Stimulated activated CD4-positive, alpha-beta T cell treated with anti-CD3 and anti-CD28 coated beads, Interleukin-1b, Interleukin-23, amount 100 ng/mL, for 48 hours (primary cell): ENCODE measurements at places on chromosomes 11 and 22.

GRCh38 chr11:134566311-134566710, 154.3 kb upstream of the B3GAT1 start:
- no peak for DNase-seq

GRCh38 chr22:45469281-45470073, 33.2 kb upstream of the FBLN1 start:
- DNase-seq = no peak

- DNase-seq = no peak
These were observed 27.9 kb downstream of the GUCY1A2 start for GRCh38 chr11:106990331-106990730.

GRCh38 chr22:42299586-42300258, 29.3 kb upstream of the TCF20 start:
- peak; percentile 27 for DNase-seq

- no peak for DNase-seq
These were observed 40.7 kb downstream of the MOB2 start for GRCh38 chr11:1445741-1446445.

DNA sequence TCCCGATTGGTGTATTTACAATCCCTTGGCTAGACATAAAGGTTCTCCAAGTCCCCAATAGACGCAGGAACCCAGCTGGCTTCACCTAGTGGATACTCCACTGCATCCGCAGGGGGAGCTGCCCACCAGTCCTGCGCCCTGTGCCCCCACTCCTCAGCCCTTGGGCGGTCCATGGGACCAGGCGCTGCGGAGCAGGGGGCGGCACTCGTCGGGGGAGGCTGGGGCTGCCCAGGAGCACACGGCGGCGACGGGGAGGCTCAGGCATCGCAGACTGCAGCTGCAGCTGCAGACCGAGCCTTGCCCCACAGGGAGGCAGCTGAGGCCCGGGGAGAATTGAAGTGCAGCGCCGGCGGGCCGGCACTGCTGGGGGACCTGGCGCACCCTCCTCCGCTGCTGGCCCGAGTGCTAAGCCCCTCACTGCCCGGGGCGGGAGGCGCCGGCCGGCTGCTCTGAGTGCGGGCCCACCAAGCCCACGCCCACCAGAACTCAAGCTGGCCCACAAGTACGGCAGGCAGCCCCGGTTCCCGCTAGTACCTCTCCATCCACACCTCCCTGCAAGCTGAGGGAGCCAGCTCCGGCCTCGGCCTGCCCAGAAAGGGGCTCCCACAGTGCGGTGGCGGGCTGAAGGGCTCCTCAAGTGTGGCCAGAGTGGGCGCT, 12.2 kb upstream of the SIK3 start:
- DNase-seq = no peak

DNA sequence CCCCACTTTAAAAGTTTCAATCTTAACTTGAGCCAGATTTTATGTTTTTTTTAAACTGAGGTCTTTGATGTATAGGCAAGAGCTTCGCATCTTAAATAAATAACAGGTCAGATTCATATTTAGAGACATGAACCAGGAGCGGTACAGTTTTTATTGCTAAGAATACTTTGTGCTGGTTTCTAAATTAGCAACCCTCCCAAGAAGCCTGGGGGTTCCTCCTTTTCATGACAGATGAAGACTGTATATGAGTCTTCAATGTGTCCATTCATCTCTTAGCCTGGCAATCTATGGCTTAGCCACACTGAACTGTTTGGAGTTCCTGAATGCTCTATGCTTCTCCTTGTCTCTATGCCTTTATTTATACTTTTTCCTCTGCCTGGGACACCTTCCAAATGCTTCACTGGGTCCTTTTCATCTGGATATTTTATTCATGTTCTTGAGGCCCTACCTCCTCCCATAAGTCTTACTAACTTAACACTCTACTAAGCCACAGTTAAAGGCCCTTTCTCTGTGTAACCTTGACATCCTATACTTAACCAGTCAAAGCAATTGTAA, 338.6 kb downstream of the INSC start:
- no peak for DNase-seq

- no peak for DNase-seq
These were observed 4.7 kb upstream of the GNAZ start for GRCh38 chr22:23065495-23066122.

DNA sequence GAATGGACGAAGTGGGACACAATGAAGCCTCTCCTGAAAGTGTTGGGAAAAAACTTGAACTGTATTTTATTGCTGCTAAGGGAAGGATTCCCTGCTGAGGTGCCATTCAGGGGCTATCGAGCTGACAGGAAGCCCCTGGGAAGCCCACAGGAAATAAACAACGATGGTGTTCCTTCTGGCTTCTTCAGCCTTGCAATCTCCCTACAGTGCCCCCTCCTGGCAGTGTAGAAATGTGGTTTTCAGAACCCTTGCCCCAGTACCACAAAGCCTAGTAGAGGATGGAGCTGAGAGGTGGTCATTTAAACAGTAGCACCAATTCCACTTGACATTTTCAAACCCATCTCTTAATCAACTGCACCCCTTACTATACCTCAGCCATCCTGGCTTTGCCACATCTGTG, 676.7 kb upstream of the ARHGAP42 start:
- DNase-seq = no peak

- peak; percentile 70 for DNase-seq
These were observed 3.7 kb upstream of the POLD4 start for GRCh38 chr11:67356864-67357561.

GRCh38 chr11:82268627-82269026, 465.0 kb downstream of the FAM181B start:
- no peak for DNase-seq

DNA sequence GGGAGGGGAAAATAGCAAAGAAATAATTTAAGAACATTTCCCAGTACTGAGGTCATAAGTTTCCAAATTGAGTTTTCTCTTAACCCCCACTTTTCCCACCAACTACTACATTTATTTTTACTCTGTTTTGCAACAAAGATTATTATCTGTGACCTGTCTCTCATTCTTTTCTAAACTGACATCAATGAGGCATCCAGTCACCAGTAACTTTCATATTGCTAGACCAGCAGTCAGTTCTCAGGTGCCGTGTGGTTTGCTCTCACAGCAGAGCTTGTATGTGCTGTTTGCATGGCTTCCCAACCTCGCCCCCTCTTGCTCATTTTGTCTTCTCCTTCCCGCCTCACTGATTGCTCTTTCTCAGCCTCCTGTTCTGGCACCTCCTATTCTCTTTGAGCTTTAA, 1091.3 kb downstream of the TBC1D22A start:
- no peak for DNase-seq

- DNase-seq = no peak
These were observed 12.6 kb upstream of the COX8A start for GRCh38 chr11:63961608-63962412.

- no peak for DNase-seq
These were observed 51.5 kb upstream of the CHORDC1 start for GRCh38 chr11:90274362-90274761.

DNA sequence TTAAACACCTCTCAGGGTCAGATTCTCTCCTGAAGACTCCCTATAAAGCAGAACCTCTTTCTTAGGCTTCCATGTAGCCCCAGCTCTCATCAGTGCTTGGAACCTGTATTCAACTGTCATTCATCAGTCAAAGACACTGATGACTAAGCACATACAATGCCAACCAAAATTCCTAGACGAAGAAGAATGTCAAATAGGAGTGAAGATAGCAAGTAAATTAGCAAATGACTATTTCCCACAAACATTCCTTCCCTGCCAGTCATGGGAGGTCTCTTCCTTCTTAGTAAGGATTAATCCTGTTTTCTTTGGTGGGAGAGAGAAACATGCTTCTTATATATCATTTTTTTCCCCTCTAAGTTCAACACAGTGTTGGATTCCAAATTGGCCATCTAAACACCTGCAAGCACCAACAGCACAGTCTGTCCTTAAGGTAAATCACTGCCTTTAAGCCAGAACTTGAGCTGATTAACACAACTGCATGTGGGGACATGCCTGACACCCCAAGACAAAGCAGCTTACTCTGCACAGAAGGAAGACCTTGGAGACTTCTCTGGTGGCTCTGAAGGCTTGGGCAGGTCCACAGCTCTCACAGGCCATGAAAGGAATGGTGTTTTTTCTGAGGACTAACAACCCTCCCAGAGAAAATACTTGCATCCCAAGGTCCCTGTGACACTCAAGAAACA, 47.5 kb upstream of the ME3 start:
- DNase-seq = no peak

GRCh38 chr11:67615728-67616430, 9.1 kb downstream of the NDUFV1 start:
- no peak for DNase-seq

- DNase-seq = no peak
These were observed 348.3 kb upstream of the B3GAT1 start for GRCh38 chr11:134760299-134760698.

- DNase-seq = no peak
These were observed 1.3 kb upstream of the INSC start for GRCh38 chr11:15113381-15113780.

DNA sequence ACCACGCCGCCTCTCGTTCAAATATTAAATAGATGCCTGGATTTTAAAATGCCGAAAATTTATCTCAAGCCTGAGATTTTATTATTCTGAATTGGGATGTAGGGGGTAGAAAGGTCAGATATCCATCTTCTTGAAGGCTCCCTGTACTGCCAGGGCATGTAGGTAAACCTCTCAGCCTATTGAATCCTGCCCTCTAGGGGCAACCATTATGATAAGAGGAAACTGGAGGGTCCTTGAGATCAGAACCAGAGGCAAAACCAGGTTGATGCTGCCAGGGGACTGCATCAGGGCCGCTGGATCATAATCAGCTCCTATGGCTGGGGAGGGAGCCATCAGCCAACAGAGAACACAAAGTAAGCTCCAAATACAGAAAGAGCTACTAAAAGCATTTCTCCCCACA, 92.4 kb downstream of the KCNC1 start:
- DNase-seq = no peak

DNA sequence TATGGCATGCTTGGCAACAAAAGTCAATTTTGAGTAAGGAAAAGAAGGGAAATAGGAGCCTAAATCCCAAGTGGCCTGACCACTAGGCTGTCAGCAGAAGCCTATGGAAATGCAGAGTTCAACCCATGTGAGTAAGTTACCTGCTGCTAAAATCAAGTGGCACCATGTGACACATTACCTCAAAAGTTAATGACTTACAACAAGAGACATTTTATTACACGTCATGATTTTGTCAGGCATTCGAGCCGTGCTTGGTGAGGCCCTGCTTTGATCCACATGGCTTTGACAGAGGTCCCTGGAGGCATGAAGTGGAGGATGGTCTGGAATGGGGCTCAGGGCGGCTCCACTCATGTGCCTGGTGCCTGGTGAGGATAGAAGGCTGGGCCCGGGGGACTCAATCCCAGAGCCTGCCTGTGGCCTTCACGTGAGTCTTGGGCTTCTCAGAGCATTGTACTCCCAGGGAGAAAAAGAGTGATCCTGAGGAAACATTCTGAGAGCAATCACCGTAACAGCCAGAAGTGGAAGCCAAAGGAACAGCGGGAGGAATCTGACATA, 339.1 kb upstream of the B3GAT1 start:
- DNase-seq = no peak

- DNase-seq = no peak
These were observed 8.9 kb upstream of the FXYD2 start for GRCh38 chr11:117833401-117833891.

DNA sequence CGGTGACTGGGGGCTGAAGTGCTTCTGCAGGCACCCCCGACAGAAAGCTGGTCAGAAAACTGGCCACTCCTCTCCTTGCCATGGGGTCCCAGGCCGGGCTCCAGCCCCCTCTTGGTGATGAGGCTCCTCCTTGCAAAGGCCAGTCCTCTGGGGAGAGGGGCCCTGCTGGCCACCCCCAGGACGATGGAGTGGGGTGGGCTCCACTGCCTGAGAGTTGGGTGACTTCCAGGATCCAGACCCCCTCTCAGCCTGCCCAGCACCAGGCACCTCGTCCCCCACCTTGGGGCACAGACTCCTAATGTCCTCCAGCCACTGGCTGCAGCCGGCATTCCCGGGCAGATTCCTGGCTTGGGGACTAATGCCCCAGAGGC, 441 bp upstream of the RPS6KA4 start:
- no peak for DNase-seq

DNA sequence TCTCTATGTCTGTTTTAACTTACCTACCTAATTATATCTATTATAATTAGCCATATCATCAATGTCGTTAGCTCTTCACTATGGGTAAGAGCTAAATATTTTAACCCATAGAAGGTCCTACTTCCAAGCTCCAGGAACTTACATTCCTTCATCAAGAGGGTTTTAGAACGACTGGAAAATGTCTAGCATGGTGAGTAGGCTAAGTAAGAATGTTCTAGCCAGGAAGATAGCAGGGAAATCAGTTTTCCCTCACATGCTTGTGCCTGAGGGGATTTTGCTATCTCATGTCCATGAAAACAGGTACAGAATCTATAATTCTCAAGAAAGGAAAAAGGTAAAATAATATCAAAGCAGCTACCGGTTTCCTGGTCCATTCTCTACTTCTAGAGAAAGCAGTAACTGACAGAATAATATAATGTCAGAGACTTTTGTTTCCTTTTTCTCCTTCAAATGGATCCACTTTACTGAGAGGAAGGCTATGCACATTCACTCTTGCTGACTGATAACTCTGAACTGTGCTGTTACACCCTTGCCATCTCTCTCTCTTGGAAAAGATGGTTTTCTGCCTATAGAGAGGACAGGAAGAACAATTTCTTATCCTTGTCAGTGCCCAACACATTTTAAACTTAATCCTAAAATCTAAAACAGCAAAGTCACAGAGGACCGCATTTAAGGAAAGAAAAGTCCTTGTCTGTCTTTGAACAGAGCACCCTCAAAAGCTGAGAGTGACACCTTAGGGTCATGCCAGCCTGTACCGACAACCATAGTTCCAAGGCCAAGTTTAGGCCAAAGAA, 67.0 kb downstream of the MAML2 start:
- no peak for DNase-seq

GRCh38 chr22:48138427-48138826, 1376.0 kb downstream of the TBC1D22A start:
- DNase-seq = no peak

- DNase-seq = no peak
These were observed 8.1 kb upstream of the DGKZ start for GRCh38 chr11:46338988-46339666.

- no peak for DNase-seq
These were observed 20.3 kb downstream of the TEF start for GRCh38 chr22:41401781-41402648.

GRCh38 chr22:25741692-25742626, at the start of gene MYO18B:
TSS of gene MYO18B (plus strand) at chr22:25742188. CDS start at chr22:25761093, 18,905 bp downstream.
- DNase-seq = no peak

DNA sequence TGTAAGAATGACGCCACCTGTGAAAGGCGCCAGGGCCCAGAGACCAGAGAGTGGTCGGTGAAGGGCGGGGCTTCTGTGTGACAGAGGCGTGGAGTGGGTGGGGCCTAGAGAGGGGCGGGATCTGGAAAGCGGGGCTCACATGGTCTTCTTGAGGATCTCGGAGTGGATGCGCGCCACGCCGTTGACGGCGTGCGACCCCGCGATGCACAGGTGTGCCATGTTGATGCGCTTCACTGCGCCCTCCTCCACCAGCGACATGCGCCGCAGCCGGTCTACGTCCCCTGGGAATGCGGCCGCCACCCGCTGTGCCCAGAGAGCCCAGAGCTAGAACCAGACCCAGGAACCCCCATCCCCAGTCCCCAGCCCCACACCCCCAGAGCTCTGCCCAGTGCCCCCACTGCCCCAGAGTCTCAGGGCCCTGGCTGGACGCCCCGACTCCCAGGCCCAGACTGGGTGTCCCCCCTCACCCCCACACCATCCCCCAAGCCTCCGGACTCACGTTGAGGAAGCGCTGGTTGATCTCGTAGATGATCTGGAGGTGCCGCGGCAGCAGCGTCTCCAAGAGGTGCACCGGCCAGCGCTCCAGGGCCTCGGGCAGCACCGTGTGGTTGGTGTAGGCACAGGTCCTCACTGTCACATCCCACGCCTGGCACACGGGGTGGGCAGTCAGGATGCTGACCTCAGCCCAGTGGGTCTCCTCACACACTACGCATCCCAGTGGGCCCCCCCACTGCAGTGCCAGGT, 6.2 kb downstream of the PYGM start:
- DNase-seq = no peak
